ENCODE measurements at places on chromosomes 4 and X. TPM values are rescaled to one million over a fixed set of nuclear protein-coding genes. Genes with fewer than 3 reads are reported as not detected.
A peak's percentile ranks its signal among the peaks of the same experiment; 100 is the strongest.

The HGFAC gene
- not detected for total RNA-seq

The SMIM9 gene
- not detected for total RNA-seq

DNA sequence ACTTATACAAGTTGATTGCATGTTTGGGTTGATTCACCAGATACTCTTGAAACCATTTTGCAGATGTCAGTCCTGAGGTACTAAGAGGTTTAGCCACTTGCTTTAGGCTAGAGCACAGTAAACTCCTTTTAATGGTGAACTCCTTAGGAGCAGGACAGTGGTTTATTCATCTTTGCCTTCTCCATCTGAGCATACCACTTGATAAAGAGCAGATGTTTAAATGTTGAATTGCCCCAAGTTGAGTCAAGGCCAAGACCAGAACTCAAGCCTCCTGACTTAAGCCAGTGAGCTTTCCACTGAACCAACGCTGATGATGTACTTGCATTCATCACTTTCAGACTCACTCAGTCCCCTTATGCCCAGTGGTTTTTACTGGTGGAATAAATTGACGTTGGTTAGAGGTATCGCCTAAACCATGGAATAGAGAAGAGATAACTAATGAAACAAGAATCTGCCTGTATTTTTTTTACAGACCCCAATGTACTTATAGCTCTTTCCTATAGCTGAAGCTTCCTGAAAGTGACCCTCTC lies 7.5 kb downstream of the DAPP1 start:
- H3K4me1 ChIP-seq: peaks cover 17% of the 10 kb centered on the region
- no peak overlapping the region for H3K4me3 ChIP-seq
- H3K27ac ChIP-seq: 0 out of 2 replicates have a peak overlapping the region, but pooled peaks have one; percentile 5

The TMEM150C gene
- total RNA-seq: 0.13 TPM

DNA sequence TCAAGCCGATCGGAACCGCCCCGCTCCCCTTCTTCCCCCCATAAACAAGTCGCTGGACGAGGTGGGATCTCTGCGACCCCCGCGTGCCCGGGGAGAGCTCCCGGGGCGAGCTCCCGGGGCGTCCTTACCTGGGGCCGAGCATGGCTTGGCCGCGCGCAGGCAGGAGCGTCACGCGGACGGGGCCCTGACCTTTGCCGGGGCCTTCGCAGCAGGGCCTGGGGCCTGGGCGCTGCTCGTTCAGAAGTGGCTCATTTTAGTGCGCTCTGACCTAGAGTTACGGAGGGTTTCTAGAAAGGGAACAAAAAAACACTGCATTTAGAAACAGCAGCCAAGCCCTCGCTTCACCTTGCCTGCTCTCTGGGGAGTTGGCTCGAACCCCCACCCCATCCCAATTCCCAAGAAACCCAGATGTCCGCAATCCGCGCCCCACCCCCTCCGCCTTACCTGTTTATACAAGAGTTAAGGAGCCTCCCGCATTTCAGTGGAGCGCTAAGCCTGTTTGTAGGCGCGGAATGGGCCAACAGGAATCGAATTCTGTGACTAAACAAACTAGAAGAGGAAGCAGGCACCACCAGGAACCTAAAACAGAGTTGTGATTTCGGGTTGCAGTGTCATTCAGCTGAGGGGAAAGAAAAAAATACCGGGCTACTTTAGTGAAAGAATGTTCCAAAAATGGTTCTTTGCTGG lies 814 bp upstream of the RBM47 start:
- H3K4me3 ChIP-seq: peak overlapping the region; percentile 94
- peak overlapping the region; percentile 92 for H3K27ac ChIP-seq
- peaks cover 8% of the 10 kb centered on the region for H3K4me1 ChIP-seq
- no peaks in the 10 kb centered on the region for H3K27me3 ChIP-seq

- no peaks in the 10 kb centered on the region for H3K36me3 ChIP-seq
- H3K27ac ChIP-seq: no peak overlapping the region
- no peak overlapping the region for H3K4me3 ChIP-seq
- DNase-seq: no peak
Measured at GRCh38 chr4:16045687-16046086, 38.1 kb downstream of the PROM1 start.

DNA sequence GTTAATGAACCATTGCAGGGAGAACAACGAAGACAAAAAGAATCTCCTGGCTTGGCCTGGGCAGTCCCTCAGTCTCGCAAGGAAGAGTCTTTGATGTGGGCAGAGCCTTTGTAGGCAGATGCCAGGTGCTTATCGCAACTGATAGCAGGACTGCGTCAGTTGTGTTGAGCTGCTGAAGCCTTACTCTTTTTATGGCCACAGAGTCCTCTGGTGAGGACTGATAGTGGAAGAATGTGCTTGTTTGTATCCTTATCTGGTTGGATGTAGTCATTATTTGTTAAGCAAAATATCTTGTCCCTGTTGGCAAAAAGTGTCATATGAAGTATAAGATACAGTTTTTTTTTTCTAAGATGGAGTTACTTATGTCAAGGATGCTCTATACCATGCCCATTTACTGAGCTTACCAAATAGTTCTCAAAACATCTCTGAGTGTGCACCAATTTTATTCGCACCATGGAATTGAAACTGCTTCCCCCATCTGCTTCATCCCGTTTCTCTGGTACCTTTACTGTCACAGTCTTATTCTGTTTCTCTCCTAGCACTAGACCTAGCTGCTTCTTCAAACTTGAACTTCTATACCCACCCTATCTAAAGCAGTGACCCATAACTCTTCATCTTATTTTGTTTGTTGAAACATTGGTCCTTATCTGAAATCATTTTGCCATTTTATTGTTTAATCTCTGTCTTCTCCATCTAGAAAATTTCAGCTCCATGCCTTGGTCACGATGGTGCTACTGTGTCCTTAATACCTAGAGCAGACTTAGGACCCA lies 47.0 kb upstream of the SPRY1 start:
- no peak overlapping the region for H3K27ac ChIP-seq
- H3K4me3 ChIP-seq: no peak overlapping the region
- H3K4me1 ChIP-seq: no peaks in the 10 kb centered on the region
- DNase-seq: no peak

DNA sequence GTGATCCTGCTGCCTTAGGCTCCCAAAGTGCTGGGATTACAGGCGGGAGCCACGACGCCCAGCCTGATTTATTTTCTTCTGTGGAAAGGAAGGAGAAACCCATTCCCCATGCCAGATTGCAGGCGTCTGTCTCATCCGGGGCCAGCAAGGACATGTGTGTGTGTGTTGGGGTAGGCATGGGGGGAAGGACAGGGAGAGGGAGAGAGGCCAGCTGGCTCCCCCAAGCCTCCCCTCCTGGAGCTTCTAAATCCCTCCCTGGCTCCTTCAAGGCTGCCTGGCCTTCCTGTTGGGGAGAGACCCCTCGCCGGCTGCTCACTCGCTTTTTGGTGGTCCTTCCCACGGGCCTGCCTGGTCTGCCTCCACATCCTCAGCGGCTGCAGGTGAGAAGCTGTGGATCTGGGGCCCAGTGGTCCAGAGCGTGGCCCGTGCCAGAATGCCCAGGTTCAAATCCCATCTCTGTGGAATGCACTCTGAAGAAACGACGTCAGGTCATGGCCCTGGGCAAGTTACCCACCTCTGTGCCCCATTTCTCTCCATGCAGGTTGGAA lies 1.3 kb upstream of the PLXNB3 start:
- DNase-seq: no peak
- H3K4me3 ChIP-seq: no peak overlapping the region
- no peak overlapping the region for H3K27ac ChIP-seq
- no peaks in the 10 kb centered on the region for H3K4me1 ChIP-seq

DNA sequence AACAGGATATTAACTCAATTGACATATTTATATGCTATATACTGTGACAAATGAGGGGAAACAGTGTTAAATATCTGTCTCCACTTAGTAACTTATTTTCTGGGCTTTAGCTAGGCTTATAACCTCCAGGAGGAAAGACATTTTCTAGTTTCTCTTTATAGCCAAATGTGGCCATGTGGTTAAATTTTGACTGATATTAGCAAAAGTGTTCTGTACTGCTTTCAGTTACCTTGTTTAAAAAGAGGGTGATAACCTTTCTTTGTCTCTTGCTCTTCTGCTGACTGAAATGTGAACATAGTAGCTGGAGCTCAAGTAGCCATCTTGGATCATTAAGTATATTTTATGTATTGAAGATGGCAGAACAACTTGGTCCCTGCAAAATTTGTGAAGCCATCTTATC lies 253.7 kb downstream of the PDHA2 start:
- no peaks in the 10 kb centered on the region for H3K27me3 ChIP-seq
- no peaks in the 10 kb centered on the region for H3K36me3 ChIP-seq
- H3K4me3 ChIP-seq: no peak overlapping the region
- no peak for DNase-seq
- no peak overlapping the region for H3K27ac ChIP-seq

GRCh38 chrX:153800177-153800722 lies 5.8 kb downstream of the SSR4 start:
- H3K36me3 ChIP-seq: no peaks in the 10 kb centered on the region
- no peaks in the 10 kb centered on the region for H3K27me3 ChIP-seq
- DNase-seq: no peak

- no peak overlapping the region for H3K4me3 ChIP-seq
- DNase-seq: no peak
- no peaks in the 10 kb centered on the region for H3K4me1 ChIP-seq
- H3K27ac ChIP-seq: no peak overlapping the region
Measured at GRCh38 chrX:134963041-134963440, 27.8 kb upstream of the SMIM10 start.

The CDX4 gene
- not detected for total RNA-seq

DNA sequence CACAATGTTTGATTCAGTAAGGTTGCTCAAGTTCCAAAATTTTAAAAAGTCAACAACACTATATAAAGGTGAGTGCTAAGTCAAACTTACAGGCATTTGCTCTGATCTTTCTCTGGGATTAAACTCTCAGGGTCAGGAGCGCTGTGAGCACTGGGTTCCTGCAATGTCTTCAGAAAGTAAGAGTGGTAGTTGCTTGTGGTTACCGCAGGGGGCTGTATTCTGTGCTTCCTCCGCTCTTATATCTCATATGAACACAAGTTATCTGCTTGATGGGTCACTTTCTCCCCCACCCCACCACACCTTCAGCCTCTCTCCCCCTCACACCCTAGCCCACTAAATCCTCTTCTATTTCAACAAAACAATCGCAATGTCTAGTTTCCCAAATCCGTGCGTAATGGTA lies 116.4 kb upstream of the IGSF1 start:
- no peak overlapping the region for H3K27ac ChIP-seq
- no peaks in the 10 kb centered on the region for H3K4me1 ChIP-seq
- no peak overlapping the region for H3K4me3 ChIP-seq
- no peaks in the 10 kb centered on the region for H3K27me3 ChIP-seq

The FAT4 gene
- 0.03 TPM for total RNA-seq

The FGB gene
- 2.7 TPM for total RNA-seq

GRCh38 chrX:115226929-115227328 lies 7.0 kb downstream of the LRCH2 start:
- H3K27ac ChIP-seq: no peak overlapping the region
- no peak overlapping the region for H3K4me3 ChIP-seq
- H3K36me3 ChIP-seq: no peaks in the 10 kb centered on the region
- no peaks in the 10 kb centered on the region for H3K27me3 ChIP-seq

- no peak for DNase-seq
- H3K36me3 ChIP-seq: no peaks in the 10 kb centered on the region
- no peak overlapping the region for H3K4me3 ChIP-seq
- no peak overlapping the region for H3K27ac ChIP-seq
- no peaks in the 10 kb centered on the region for H3K4me1 ChIP-seq
Measured at GRCh38 chr4:35836596-35836995, 407.7 kb downstream of the ARAP2 start.

The GDPD2 gene
- not detected for total RNA-seq

DNA sequence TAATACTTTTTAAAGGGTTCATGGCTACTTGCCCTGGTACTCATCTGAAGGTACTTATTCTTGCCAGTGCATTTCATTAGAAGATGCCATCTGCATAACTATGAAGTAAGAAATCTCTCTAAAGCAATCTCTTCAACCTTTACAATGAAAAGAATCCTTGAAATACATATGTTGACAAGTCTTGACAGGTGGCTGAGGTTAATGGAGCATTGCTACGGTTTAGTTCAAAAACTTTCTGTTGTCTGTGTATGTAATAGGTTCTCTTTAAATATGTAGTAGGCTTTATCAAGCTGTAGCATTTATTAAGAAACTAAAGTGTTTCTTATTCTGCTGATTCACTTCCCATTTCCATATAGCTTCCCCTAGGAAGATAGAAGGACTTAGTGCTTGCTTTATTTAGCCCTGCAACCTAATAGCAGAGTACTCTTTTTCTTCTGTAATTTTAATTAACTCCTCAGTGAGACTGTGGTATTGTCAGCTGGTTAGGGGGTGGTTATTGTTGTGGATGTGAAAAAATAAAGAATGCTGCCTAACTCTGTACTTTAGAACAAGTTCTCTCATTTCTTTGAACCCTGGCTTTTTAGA lies 39.3 kb downstream of the SLAIN2 start:
- H3K36me3 ChIP-seq: peaks cover 9% of the 10 kb centered on the region
- H3K4me3 ChIP-seq: no peak overlapping the region
- no peak overlapping the region for H3K27ac ChIP-seq
- DNase-seq: no peak

- no peak overlapping the region for H3K27ac ChIP-seq
- DNase-seq: no peak
- no peak overlapping the region for H3K4me3 ChIP-seq
Measured at GRCh38 chr4:101393256-101393655, 45.9 kb upstream of the PPP3CA start.

DNA sequence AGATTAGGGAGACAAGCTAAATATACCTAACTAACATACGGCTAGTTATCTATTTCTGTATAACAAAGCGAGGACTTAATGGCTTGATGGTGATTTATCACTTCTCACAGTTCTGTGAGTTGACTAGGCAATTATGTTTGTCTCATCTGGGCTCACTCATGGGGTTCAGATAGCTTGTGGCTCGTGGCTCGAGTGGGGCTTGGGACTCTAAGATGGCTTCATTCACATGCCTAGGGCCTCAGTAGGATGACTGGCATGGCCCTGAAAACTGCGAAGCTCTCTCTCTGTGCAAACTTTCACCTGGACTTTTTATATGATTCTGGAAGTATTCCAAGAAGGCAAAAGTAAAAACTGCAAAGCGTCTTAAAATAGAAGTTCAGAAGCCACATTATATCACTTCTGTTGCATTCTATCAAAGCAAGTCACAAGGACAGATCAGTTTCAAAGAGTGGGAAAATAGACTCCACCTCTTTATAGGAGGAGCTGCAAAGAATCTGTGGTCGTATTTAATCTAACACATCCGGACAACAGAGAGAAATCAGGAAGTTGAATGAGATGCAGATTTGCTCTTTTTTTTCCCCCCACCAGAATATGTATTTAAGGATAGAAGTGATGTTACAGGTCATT lies 491.2 kb downstream of the INPP4B start:
- H3K27me3 ChIP-seq: no peaks in the 10 kb centered on the region
- no peak overlapping the region for H3K4me3 ChIP-seq
- H3K36me3 ChIP-seq: no peaks in the 10 kb centered on the region
- no peak for DNase-seq
- no peak overlapping the region for H3K27ac ChIP-seq

- H3K4me3 ChIP-seq: no peak overlapping the region
- H3K27ac ChIP-seq: no peak overlapping the region
- no peaks in the 10 kb centered on the region for H3K36me3 ChIP-seq
- no peaks in the 10 kb centered on the region for H3K27me3 ChIP-seq
- no peaks in the 10 kb centered on the region for H3K4me1 ChIP-seq
Measured at GRCh38 chr4:52825460-52826090, 36.5 kb upstream of the RASL11B start.
